ENCODE measurements at places on chromosomes 2 and 18.

DNA sequence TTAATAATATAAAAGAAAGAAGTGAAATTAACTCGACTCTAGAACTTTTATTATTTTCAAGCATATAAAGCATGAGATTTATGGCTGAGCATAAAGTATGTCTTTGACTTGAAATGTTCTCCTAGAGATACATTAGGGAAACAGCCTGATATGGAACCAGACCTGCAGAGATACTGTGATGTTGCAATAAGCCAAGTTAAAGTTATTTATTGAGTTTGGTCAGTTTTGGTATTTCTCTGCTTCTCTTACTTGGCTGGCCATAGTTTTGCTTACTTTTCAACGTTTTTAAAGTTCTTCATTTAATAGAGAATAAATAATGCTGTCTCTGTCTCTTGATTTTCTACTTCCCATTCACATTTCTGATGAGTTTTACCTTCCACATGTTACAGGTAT lies 76.0 kb downstream of the GFPT1 start:
- no peaks in the 10 kb centered on the region for H3K27me3 ChIP-seq
- H3K27ac ChIP-seq, result no peak overlapping the region
- H3K4me3 ChIP-seq, result no peak overlapping the region
- peaks cover 12% of the 10 kb centered on the region for H3K36me3 ChIP-seq
- H3K4me1 ChIP-seq, result peaks cover 22% of the 10 kb centered on the region

- H3K4me3 ChIP-seq, result no peak overlapping the region
- peaks cover 21% of the 10 kb centered on the region for H3K27me3 ChIP-seq
- no peak overlapping the region for H3K27ac ChIP-seq
- no peak for DNase-seq
- H3K4me1 ChIP-seq, result no peaks in the 10 kb centered on the region
Observed at GRCh38 chr2:208118918-208119317, 5.4 kb downstream of the CRYGD start.

- H3K4me1 ChIP-seq, result no peaks in the 10 kb centered on the region
- no peak overlapping the region for H3K4me3 ChIP-seq
- no peaks in the 10 kb centered on the region for H3K27me3 ChIP-seq
- no peaks in the 10 kb centered on the region for H3K36me3 ChIP-seq
- H3K27ac ChIP-seq, result no peak overlapping the region
- no peak for DNase-seq
Observed at GRCh38 chr2:188898261-188898660, 75.9 kb upstream of the COL3A1 start.

DNA sequence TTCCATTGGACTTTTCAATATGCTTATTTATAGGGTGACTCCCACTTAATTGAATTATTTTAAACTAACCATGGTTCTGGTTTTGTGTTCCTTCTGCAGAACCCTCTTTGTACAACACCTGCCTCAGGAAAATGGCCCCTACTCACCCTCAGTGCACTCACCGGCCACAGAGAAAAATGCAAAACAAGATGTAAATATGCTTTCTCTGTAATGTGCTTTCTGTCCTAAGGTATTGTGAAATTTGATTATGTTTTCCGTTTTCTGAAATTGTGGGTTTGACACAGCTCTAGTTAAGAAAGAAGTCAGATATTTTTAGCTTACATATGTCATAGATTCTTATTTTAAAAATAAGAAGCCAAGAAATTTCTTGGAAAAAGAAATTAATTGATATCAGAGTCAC lies 357.7 kb upstream of the SMIM21 start:
- H3K36me3 ChIP-seq, result no peaks in the 10 kb centered on the region
- H3K27me3 ChIP-seq, result no peaks in the 10 kb centered on the region
- H3K4me1 ChIP-seq, result no peaks in the 10 kb centered on the region

DNA sequence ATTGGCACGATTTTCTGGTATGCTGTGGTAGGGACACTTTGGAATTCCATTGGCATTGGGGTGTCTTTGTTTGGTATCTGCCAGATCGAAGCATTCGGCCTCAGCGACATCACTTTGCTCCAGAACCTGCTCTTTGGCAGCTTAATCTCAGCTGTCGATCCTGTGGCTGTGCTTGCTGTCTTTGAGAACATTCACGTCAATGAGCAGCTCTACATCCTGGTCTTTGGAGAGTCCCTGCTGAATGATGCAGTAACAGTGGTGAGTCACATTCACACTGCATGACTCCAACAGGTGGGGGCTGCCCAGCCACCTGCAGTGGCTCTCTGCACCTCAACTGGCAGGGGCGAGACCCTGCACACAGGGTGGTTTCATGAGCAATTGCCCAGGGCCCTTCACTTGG lies 38.4 kb downstream of the SLC9A2 start:
- H3K4me1 ChIP-seq, result no peaks in the 10 kb centered on the region
- no peak overlapping the region for H3K27ac ChIP-seq
- no peak overlapping the region for H3K4me3 ChIP-seq
- no peaks in the 10 kb centered on the region for H3K36me3 ChIP-seq

GRCh38 chr2:105398336-105399206 lies at the start of gene FHL2:
TSS of gene FHL2 (minus strand) at chr2:105399051. CDS start at chr2:105386516, 12,535 bp downstream.
- peaks cover 26% of the 10 kb centered on the region for H3K36me3 ChIP-seq
- peak within 1 kb of the TSS; percentile 98 for H3K4me3 ChIP-seq
- peaks cover 21% of the 10 kb centered on the region for H3K4me1 ChIP-seq

DNA sequence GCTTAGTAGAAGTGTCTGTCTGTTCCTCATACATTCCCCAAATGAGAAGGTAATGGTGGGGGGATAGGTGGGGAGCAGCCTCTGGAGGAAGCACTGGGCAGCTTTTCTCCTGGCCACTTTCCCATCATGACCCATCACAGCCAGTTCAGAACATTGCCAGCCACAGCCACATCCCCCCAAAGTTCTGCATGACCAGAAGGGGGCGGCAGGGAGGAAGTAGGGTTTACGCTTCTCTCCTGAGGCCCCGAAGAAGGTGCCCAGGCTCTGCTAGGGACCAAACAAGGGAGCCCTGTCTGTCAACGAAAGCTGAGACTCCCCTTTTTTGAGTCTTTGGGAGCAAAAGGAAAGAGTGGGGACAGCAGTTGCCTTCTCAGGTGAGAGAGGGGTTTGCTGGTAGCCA lies 7.7 kb downstream of the IGFBP5 start:
- H3K4me1 ChIP-seq, result peaks cover 25% of the 10 kb centered on the region
- H3K4me3 ChIP-seq, result no peak overlapping the region
- no peaks in the 10 kb centered on the region for H3K27me3 ChIP-seq
- H3K27ac ChIP-seq, result no peak overlapping the region
- no peak for DNase-seq

DNA sequence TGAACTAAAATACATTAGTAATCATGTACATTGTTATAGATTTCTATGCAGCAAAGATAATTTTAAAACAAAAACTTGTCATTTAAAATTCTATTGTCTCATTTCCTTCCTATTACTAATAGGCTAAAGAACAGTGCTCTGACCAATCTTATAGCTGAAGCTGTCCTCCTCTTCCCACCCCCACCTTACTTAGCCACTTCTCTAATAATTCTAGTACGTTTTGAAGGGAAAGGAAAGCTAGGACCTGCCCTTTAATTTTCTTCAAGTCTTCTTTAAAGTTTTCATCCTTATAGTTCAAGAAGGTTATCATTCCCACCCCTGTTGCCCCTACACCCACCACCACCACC lies 121.6 kb downstream of the RBMS1 start:
- peaks cover 25% of the 10 kb centered on the region for H3K4me1 ChIP-seq
- H3K27me3 ChIP-seq, result no peaks in the 10 kb centered on the region
- no peak overlapping the region for H3K4me3 ChIP-seq

GRCh38 chr18:56309104-56309503 lies 329.3 kb downstream of the TXNL1 start:
- no peak for DNase-seq
- no peaks in the 10 kb centered on the region for H3K4me1 ChIP-seq
- no peaks in the 10 kb centered on the region for H3K36me3 ChIP-seq
- no peak overlapping the region for H3K4me3 ChIP-seq
- peaks cover 3% of the 10 kb centered on the region for H3K27me3 ChIP-seq

DNA sequence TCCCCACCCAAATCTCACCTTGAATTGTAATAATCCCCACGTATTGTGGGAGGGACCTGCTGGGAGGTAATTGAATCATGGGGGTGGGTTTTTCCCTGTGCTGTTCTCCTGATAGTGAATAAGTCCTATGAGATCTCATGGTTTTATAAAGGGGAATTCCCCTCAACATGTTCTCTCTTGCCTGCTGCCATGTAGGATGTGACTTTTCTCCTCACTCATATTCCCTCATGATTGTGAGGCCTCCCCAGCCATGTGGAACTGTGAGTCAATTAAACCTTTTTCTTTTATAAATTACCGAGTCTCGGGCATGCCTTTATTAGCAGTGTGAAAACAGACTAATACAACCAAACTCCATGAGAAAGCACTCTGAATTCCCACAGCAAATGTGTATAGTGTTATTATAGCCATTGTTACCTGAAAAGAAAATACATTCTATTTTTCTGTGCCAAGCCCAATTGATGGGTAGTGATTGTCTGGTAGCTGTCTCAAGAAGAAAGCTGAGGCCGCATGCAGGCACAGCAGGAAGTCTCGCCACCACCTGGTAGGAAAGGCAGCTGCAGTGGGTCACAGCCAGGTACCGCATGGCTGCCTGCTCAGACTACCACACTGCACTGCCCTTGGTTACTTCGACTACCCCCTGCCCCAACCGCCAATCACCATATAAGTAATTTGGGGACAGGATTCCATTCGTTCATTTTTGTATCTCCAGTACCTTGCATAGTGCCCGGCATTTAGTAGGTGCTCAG lies 10.3 kb upstream of the ZBTB7C start:
- DNase-seq, result no peak
- H3K27ac ChIP-seq, result no peak overlapping the region
- peaks cover 4% of the 10 kb centered on the region for H3K4me1 ChIP-seq
- no peak overlapping the region for H3K4me3 ChIP-seq
- peaks cover 39% of the 10 kb centered on the region for H3K27me3 ChIP-seq

- no peak overlapping the region for H3K4me3 ChIP-seq
- no peak overlapping the region for H3K27ac ChIP-seq
- no peaks in the 10 kb centered on the region for H3K27me3 ChIP-seq
- H3K36me3 ChIP-seq, result no peaks in the 10 kb centered on the region
Observed at GRCh38 chr2:198701481-198701880, 756.3 kb downstream of the SATB2 start.

- H3K27me3 ChIP-seq, result no peaks in the 10 kb centered on the region
- no peaks in the 10 kb centered on the region for H3K4me1 ChIP-seq
- H3K27ac ChIP-seq, result no peak overlapping the region
- no peak for DNase-seq
Observed at GRCh38 chr18:24762511-24762910, 302.1 kb downstream of the HRH4 start.

- DNase-seq, result peak; percentile 67
- H3K27me3 ChIP-seq, result peaks cover 17% of the 10 kb centered on the region
- no peak overlapping the region for H3K4me3 ChIP-seq
- H3K4me1 ChIP-seq, result peaks cover 12% of the 10 kb centered on the region
- H3K36me3 ChIP-seq, result no peaks in the 10 kb centered on the region
Observed at GRCh38 chr18:76686737-76687231, 135.6 kb upstream of the ZNF236 start.

GRCh38 chr2:140808820-140809219 lies 1322.0 kb downstream of the LRP1B start:
- H3K27ac ChIP-seq, result no peak overlapping the region
- H3K36me3 ChIP-seq, result no peaks in the 10 kb centered on the region
- no peaks in the 10 kb centered on the region for H3K27me3 ChIP-seq
- H3K4me1 ChIP-seq, result no peaks in the 10 kb centered on the region

- H3K36me3 ChIP-seq, result no peaks in the 10 kb centered on the region
- no peak overlapping the region for H3K4me3 ChIP-seq
- peak overlapping the region; percentile 54 for H3K27ac ChIP-seq
- H3K27me3 ChIP-seq, result no peaks in the 10 kb centered on the region
Observed at GRCh38 chr2:237218756-237219155, 133.1 kb downstream of the COPS8 start.

GRCh38 chr2:60836491-60836890 lies 44.9 kb upstream of the REL start:
- no peaks in the 10 kb centered on the region for H3K4me1 ChIP-seq
- H3K4me3 ChIP-seq, result no peak overlapping the region
- H3K27ac ChIP-seq, result no peak overlapping the region
- no peaks in the 10 kb centered on the region for H3K36me3 ChIP-seq
- no peak for DNase-seq
- H3K27me3 ChIP-seq, result peaks cover 39% of the 10 kb centered on the region

DNA sequence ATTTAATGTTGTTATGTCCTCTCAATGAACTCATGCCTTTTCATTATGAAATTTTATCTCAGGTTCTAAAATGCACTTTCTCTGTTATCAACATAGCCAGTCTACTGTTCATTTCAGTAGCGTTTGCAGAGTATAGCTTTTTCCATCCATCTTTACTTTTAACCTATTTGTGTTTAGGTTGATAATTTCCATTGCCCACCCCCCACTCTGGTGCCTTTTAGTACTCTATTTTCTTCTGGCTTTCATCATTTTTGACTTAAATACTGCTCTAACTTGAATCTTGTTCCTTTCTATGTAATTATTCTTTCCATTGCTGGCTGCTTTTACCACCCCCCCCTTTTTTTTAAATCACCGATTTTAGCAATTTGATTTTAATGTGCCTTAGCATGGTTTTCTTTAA lies 585.0 kb upstream of the LRATD1 start:
- no peak overlapping the region for H3K4me3 ChIP-seq
- DNase-seq, result no peak
- H3K27ac ChIP-seq, result no peak overlapping the region
- no peaks in the 10 kb centered on the region for H3K27me3 ChIP-seq
- no peaks in the 10 kb centered on the region for H3K4me1 ChIP-seq
- no peaks in the 10 kb centered on the region for H3K36me3 ChIP-seq

DNA sequence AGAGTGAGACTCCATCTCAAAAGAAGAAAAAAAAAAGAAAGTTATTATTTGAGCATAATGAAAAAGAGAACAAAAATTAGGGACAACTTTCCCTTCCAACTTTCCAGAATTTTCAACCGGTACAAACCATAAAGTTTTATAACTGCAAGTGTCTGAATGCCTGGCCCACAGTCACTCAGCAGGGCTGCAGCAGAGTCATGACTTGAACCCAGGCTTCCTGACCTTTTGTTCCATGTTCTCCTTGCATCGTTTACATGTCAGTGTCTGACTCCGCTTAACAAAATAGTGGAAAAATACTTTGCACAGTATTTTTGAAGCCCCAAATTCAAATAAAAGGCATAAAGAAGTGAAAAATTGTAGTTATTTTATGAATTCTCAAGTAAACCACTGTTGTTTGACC lies 82.7 kb downstream of the LTBP1 start:
- H3K27ac ChIP-seq, result no peak overlapping the region
- no peaks in the 10 kb centered on the region for H3K27me3 ChIP-seq
- H3K4me1 ChIP-seq, result peaks cover 2% of the 10 kb centered on the region
- H3K36me3 ChIP-seq, result no peaks in the 10 kb centered on the region

- no peak overlapping the region for H3K27ac ChIP-seq
- no peaks in the 10 kb centered on the region for H3K4me1 ChIP-seq
- H3K36me3 ChIP-seq, result no peaks in the 10 kb centered on the region
- no peak for DNase-seq
Observed at GRCh38 chr2:176852667-176853066, 359.9 kb upstream of the HNRNPA3 start.
